ENCODE measurements at places on chromosomes 5 and 9.

GRCh38 chr9:87464110-87464991 lies 33.3 kb upstream of the DAPK1 start:
- no peak for DNase-seq

- no peak for DNase-seq
These were observed 572 bp downstream of the GNA14 start for GRCh38 chr9:77647267-77648233.

- no peak for DNase-seq
These were observed 20.0 kb upstream of the SCGB3A1 start for GRCh38 chr5:180611140-180611850.

GRCh38 chr5:95808686-95809413 lies 13.7 kb downstream of the GLRX start:
- DNase-seq: no peak

DNA sequence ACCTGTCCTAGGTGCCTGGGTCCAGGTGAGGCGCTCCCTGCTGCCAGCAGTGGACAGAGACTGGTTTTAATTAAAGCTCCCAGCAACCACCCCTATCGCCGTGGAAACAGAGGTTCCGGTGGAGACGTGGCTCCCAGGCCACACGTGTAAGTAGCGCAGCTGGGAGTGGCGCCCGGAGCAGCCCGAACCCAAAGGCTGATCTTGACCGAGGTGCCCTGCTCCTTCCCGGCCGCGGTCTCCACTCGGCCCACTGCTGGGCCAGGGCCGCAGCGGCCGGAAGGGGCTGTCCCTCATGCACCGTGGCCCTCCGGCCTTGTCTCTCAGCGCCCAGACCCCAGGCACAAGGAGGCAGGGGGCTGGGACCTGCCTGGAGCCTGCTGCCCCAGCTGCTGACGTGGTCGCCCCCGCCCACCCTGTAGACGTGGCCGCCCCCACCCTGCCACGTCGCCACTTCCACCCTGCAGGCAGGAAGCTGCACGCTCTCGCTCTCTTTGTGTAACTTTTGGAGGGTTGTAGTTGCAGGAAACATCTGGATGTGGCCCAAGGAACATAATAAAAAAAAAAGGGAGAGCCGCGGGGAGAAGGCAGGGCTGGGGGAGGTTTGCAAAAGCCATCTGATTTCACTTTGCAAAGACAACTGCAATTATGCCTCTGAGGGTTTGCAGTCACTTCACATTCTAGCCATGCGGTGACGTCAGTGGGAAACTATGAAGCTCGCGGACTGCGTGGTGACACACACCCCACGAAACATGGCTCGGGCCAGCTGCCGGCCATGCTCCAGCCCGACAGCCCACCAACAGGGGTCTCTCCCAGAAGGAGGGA lies 129.9 kb downstream of the RXRA start:
- no peak for DNase-seq

DNA sequence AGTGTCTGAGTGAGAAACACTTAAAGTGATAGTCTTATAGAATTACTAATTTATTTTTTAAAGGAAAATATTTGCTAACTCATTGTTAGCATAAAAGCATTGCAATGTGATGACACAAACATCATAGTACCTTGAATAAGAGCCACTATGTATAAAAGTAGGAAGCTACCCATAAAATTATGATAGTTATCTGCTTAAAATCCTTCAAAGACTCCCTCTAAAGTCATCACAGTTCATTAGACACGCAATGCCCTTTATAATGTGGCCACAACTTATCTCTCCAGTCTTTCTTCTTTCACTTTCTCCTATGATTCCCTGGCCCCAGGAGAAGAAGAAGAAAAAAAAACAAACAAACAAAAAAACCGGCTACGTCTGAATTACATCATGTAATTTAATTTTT lies 1144.0 kb upstream of the NUDT12 start:
- DNase-seq: no peak

GRCh38 chr5:40626801-40627200 lies 52.9 kb upstream of the PTGER4 start:
- no peak for DNase-seq

DNA sequence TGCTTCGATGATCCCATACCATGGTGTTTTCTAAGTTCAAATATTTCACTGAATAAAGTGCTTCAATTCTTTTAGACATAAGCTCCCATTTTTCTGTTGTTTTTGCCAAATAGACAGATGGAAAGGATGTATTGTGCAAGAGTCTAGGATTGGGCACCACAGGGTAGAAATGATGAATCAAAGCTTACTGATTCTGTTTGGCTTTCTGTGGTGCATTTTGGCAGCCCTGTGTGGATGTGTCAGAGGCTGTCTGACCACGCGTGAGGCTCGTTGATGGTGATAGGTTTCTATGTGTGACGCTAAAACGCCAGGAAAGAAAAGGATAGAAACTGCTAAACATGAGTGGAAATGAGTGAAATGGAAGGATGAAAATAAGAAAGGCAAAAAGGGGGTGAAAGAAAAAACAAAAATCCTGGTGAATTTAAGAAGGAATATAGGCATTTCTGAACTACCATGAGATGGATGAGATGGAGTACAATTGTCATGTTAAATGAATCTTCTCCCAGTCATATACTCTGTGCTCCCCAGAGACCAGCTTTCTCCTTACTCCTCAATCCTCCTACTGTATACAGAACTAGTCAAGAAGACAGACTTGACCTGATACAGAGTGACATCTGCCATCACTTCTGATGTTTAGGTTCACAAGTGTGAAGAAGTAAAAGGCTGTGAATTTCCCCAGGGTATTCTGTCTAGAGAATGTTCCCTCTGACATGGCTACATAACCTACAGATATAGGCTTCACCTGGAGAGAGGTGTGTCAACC lies 54.4 kb downstream of the ANKH start:
- DNase-seq: no peak

GRCh38 chr5:131607903-131608540 lies 27.0 kb downstream of the RAPGEF6 start:
- DNase-seq: no peak

- DNase-seq: no peak
These were observed 335.7 kb upstream of the IZUMO3 start for GRCh38 chr9:24881361-24881760.

GRCh38 chr5:141958113-141958512 lies at the start of gene PCDH12:
PCDH12 (minus strand) TSS chr5:141958202; CDS start chr5:141957851, 351 bp downstream.
- peak; percentile 20 for DNase-seq

DNA sequence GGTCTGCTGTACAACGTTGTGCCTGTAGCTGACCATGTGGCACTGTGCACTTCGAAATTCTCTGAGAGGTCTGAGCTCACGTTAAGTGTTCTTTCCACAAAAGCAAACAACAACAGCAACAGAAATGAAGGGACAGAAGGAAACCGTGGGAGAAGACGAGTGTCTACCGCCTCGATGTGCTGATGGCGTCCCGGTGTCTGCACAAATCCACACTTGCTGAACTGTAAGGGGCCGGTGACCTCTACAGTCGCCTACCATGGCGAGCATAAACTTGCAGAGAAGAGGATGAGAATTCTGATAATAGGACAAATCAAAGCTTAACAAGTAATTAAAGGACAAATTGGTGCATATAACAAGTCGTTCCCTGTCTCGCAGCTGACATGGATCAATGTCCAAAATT lies 114.0 kb downstream of the ADAMTS2 start:
- no peak for DNase-seq

GRCh38 chr9:136133191-136133958 lies 14.7 kb upstream of the TMEM250 start:
- DNase-seq: no peak

DNA sequence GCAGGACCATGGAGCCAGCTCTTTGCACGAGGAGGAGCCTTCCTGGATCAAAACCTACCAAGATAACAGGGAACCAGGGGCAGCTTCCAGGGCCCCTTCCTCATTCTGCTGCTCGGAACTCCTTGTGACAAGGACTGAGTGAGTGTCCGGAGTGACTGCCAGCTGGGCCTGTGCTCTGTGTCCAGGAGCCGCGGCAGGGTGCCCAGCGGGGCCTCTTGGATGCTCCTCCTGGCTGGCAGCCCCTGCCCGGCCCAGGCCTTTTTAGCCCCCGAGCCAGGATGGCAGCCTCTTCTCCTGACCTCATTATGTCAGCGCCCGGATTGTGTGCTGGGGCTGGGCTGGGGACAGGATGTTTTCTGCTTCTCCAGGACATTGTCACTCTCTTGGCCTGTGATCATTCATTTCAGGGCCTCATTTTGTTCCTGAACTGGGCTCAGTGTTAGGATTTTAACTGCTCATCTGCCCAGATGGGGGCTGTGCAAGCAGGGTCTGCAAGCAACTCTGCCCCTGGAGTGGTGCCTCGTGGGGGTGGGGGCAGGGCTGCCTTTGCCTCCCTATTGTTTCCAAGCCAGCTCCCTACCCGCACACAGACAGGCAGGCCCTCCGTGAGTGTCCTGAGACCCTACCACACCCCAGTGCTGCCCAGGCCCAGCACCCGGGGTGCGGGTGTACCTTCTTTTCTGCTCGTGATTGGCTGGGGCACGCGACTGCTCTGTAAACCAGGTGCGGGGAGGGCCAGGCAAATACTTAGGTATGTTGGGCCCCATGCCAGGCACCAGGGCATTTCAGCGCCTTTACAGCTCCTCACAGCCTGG lies 161.6 kb downstream of the COL23A1 start:
- DNase-seq: no peak

GRCh38 chr9:33453286-33453860 lies 6.0 kb upstream of the AQP3 start:
- DNase-seq: no peak

- no peak for DNase-seq
These were observed 1295.8 kb downstream of the EFNA5 start for GRCh38 chr5:106374956-106375355.

GRCh38 chr5:127555826-127556225 lies 38.4 kb downstream of the PRRC1 start:
- no peak for DNase-seq

GRCh38 chr5:11301171-11301570 lies 540.1 kb upstream of the DAP start:
- no peak for DNase-seq

- DNase-seq: no peak
These were observed 75.9 kb downstream of the ACER2 start for GRCh38 chr9:19484699-19485098.

DNA sequence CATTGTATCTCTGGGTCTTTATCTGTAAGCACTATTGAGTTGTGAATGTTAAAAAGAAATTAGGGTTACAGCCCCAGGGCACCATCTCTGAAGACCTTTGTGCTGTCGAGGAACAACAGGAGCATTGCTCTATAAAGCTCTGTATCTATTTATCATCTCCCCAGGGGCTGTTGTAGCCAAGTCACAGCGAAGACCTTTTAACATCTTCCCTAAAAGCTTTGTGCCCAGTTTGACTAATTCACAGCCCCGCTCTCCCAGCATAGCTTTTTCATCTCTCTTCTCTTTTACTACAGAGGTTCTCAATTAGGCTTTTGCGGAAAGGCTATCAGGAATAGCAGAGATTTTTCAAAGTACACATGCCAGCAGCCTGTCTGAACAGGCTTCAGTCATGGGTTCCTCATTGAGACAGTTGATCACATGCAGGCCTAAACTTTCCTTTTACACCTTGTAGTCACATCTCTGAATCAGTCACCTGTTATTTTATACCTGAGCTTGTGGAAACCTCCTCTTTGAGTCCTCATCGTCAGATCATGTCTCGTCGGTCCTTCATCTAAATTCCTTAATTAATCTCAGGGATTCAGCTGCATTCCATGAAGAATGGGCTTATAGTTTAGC lies 140.5 kb downstream of the NPR3 start:
- no peak for DNase-seq

DNA sequence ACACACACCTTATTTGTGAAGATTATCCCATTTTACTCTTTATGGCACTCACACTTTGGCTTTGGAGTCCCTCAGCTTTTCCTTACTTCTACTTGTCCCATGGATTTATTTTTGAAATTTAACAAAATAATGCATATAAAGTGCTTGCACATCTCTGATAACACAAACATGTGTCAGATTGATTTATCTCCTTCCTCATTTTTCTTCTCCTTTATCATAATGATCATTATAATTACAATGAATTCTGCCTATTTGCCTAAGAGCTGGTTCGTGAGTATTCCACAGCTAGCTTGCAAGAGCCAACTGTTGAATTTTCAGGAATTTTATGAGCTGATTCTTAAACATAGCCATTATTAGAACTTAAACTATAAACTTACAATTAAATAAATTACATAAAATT lies 347.7 kb downstream of the CHSY3 start:
- no peak for DNase-seq

DNA sequence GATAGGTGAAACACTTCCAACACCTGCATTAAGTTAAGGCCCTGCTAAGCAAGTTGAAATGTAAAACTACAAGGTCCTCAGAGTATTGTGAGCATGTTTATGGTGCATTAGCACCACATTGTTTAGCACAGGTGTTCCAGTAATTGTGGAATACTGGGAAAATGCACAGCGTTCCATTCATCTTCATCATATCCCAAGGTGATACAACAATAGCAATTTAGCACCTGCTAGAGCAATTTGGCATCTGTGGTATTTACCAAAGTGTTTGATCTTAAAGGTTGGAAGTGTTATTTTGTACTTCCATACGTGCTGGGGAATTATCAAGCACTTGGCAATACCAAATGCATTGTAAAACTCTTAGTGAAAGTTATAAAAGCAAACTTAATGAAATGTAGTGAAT lies 266.8 kb downstream of the CYLC2 start:
- DNase-seq: no peak

DNA sequence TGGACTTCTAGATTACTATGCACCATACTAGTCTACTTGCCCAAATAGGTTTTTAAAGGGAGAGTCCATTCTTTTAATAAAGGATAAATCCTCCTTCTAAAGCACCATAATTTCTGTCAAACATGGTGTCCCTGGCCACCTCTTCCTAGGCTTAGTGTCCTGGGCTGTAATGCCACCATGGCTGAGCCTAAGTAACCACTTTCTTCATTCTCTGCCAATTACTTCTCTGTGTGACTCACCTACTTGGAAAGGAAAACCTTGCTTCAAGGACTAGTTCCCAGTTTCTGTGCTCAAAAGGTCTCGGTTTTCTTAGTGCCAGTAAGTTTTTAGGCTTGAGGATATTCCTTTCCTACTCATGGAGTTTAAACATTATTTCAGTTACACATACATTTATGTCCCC lies 273.4 kb downstream of the DENND1A start:
- no peak for DNase-seq

- no peak for DNase-seq
These were observed 7.7 kb downstream of the AOPEP start for GRCh38 chr9:94734054-94734754.

GRCh38 chr5:148732692-148733091 lies 78.4 kb upstream of the HTR4 start:
- DNase-seq: no peak

DNA sequence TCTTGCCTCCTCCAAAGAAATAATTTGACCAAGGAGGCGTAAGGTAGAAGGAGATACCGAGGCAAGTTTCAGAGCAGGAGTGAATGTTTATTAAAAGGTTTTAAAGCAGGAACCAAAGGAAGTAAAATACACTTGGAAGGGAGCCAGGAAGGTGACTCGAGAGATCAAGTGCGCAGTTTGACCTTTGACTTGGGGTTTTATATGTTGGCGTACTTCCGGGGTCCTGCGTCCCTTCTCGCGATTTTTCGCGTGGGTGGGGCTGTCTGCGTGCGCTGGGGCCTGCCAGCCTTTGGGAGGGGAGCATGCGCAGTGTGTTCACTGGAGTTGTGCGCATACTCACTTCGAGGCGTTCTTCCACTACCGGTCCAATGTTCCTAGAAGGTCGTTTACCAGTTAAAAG lies 166.0 kb upstream of the IRX2 start:
- DNase-seq: no peak

- no peak for DNase-seq
These were observed 17.1 kb downstream of the ARSK start for GRCh38 chr5:95572016-95572415.
